ENCODE measurements at places on chromosomes 3 and 15.

GRCh38 chr15:101642361-101642760 is 9.8 kb downstream of the TM2D3 start:
- DNase-seq, result no peak

DNA sequence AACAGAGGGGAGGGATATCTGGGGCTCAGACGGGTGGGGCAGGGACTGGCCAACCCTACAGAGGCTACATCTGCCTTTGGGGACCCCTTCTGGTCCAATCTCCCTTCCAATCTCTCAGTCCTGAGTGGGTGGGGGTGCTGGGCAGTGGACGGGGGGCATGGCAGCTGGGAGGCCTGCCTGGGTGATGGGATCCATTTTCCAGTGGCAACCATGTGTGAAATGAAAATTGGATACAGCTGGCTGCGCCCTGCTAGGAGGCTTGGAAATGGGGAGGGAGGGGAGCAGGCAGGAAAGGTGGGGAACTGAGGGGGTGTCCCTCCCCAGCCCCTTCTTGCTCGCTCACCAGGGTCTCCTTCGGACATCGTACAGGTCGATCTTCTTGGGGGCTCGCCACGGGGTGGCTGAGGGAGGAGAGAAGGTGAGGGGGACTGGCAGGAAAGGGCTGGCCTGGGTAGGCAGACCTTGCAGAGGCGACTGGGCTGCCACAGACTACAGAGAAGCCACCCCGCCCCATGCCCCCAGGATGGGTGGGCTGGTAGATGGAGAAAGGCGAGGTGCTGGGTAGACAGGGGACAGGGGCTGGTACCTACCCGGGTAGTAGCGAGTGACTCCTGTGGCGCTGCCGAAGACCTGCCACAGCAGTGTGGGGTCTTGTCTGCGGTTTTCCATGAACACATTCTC is 21.2 kb upstream of the TMEM115 start:
- DNase-seq, result no peak

DNA sequence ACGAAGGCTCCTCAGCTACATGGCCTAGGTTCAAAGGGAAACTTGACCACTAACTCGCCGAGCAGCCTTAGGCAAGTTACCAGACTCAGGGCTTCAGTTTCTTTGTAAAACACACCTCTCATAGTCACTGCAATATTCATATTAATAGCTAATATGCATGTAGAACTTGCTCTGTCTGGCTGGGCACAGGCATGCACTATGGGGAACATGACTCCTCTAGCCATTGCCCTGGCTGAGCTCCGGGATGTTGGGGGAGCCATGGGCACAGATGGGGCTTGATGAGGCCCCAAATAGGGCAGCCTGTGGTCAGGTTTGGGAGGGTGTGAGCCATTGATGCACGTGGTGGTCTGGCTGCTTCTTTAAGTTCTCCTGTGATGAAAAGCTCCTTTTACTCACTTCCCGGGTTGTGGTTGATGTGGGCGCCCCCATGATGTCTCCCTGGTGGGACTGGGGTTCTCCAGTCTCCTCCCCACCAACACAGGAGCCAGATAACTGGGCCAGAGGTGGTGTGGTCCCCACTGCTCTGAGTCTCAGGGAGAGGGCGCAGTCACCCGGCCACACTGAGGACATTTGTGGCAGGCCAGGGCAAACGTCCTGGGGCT is 29.4 kb upstream of the DUSP7 start:
- no peak for DNase-seq

DNA sequence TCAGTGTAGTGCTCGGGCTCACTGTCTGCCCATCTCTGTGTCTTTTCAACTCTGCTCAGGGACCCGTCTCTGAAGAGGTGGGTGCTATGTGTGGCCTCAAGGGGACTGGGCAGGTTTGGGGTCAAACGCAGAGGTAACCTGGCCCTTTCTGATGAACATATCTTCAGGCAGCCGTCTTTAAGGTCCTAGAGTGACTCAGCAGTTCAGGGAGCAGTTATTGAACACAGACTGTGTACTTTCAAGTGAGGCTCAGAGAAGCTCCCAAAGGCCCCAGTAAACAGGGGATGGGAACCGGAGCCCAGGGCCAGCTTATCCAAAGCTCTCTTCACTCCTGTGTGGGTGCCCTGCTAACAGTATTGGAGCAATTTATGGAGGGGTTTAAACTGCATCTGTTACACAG is 73.1 kb downstream of the WDR76 start:
- no peak for DNase-seq

DNA sequence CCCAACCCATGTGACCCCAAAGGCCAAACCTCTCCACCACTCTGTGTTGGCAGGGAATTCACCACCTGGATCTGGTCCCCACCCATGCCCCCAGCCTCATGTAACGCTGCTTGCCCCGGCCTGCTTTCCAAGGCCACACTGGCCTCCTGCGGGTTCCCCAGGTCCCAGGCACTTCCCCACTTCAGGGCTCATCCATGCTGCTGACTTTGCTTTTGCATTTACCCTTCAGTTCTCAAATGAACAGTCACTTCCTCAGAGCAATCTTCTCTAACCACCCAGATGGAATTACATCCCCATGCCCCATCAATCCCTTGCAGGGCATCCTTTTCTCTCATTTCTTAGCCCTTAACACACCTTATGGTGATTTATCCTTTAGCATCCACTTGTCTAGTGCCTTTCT is 9.2 kb downstream of the DAPK2 start:
- no peak for DNase-seq

DNA sequence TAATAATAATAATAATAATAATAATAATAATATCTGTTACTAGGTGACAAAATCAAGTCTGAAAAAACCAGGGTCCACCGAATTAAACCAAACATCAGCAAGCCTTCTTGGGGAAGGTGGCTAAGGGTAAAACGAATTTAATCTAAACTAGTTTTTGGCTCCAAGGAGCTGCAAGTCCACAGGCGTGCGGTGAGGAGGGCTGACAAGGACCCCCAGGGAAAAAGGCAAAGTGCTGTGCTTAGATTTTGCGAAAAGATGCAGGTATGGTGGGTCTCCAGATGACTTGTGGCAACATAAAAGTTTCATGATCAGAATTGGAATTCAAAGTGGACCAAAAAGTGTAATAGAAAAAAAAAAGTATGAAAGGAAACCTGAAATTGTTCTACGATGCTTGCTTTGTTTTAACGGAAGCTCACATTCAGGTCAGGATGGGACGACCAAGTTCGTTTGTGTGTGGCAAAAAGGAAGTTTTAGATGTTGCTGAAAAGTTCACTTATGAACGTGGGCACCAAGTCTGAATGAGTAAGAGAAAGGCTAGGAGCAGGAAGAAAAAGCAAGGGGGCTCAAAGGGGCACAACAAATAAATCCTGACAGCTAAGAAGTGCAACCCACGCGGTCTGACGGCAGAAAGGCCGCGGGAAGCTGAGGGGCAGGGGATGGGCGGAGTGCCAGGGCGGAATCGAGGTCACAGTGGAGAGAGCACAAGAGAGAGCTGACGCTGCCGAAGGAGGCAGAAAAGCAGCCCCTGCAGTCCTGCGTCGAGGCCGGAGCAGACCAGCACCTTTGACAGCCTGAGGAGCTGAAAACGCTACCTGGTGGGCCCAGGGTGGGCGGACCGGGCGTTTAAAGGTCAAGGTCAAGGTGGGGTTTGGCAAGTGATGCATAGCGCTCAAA is 1.1 kb downstream of the WDR82 start:
- peak; percentile 73 for DNase-seq

All from activated CD4-positive, alpha-beta T cell treated with anti-CD3 and anti-CD28 coated beads, Interleukin-2, amount 50 U/mL, for 4 hours (primary cell).